DMS53 (cell line): ENCODE measurements at places on chromosomes 4 and X.

DNA sequence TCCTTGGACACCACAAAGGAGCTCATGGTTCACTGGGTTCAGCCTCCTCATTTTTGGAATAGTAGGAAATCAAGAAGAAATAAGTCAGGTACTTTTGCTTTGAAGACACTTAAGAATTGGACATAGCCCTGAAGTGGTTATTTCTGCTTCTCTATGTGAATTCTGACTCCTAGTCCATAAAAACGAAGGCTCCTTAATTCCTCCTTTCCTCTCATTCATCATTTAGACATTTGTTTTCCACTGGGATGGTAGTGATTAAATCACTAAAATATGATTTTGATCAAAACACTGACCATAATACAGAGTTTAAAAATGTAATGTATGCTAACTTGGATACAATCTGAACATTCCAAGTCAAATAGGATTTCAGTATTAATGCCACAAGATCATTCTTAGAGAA, 34.7 kb upstream of the CYP2U1 start:
- no peak for DNase-seq

DNA sequence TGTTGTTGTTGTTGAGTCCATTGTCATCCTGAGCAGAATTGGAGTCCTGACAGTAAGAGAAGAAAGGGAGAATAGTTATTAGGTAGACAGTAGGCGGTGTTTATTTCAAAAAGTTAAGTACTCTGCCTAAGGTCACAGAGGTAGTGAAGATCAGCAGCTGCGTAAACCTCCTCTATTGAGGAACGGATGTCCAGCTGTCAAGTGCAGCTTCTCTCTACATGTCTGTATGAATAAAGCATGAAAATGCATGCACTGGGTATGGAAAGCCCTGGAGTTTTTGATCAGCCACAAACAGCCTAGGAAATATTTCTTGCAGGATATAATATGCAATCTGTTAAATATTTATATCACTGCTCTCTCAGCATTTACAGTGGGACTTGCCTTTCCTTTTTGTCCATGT, 109.4 kb upstream of the CBLL2 start:
- peak; percentile 71 for DNase-seq

GRCh38 chr4:46390355-46391058, 579 bp upstream of the GABRA2 start:
- DNase-seq, result peak; percentile 82

DNA sequence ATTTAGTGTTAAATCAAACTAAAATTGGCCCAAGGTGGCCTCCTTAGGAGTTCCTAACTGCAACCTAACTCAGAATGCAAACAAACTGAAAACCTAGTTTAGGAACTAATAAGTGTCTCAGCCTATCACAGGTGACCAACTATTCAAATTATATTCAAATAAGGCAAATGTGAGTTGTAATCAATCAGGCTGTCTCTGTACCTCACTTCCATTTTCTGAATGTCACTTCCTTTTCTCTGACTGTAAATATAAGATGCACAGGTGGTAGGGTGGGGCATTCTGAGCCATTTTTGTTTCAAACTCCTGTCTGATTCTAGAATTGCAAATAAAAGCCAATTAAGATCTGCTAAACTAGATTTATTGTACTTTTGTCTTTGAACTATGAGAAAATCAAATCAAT, 401.5 kb downstream of the PPP3CA start:
- DNase-seq, result no peak

- DNase-seq, result no peak
Observed at GRCh38 chr4:152708796-152709195, 29.0 kb upstream of the TMEM154 start.

DNA sequence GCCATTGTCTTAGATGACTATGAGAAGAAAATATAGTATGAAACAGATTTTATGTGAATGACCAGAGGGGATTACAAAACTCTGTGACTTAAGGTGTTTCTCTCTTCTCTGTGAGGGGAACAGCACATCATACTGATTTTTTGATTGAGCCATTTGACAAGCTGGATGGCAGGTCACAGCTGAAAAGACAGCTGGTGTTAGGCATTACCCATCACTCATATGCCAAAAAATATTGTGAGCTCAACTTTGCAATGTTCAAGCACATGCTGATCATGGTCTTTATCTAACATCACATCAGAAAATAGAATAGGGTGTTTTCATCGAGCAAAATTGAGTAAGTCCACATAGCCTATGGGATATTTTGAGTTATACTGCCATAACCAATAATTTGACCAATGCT, 86.7 kb upstream of the TECRL start:
- DNase-seq, result no peak

GRCh38 chr4:33060674-33061542, 2340.7 kb downstream of the PCDH7 start:
- DNase-seq, result peak; percentile 85

DNA sequence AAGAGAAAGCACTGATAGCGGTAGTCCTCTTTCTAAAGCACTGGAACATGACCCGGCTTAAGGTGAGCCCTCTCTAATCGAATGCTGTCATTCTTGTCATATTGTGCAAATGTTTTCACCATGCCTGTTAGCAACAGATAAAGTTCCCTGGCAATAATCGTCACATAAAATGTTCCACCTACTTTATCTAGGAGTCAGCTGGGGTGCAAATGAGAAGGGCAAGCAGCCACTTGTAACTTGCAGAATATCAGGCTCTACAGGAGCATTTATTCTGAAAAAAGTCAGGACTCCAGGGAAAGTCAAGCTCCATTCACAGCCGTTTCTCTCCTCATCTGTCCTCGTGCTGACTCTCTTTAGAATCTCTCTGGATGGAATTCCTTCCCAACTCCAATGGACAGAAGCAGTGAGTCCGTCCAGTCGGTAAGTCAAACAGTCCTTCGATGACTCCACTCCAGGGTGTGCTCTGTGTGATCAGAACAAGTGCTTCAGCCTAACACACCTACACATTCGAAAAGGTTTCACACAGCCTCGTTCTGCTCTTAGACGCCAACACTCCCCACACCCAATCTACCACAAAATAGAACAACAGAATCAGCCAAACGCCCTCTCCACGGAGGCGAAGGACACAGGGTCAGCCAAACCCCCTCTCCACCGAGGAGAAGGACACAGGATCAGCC, 101.7 kb upstream of the FRG1 start:
- no peak for DNase-seq

DNA sequence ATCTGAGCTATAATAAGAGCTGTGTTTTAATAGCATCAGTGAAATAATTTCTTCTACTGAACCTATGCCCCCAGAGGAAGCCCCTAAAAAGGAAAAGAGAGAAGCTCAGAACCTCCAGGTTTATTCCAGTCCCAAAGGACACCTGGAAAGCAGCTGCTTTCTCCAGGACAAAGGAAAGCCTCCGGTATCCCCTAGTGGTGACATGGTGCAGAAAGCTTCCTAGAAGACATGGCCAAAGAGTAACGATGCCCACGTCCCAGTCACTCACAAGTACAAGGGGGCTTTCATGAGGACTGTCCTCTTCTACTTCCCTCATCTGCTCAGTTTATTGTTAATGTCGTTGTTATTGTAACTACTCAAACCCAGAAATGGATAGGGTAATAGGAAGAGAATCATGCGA, 343.9 kb downstream of the UNC5C start:
- peak; percentile 57 for DNase-seq

GRCh38 chr4:168900080-168900479, 110.0 kb downstream of the CBR4 start:
- DNase-seq, result no peak

- no peak for DNase-seq
Observed at GRCh38 chr4:108047199-108047598, 57.5 kb downstream of the HADH start.

- DNase-seq, result no peak
Observed at GRCh38 chr4:144223149-144223548, 82.6 kb upstream of the GYPA start.

GRCh38 chr4:6297266-6297815, 27.7 kb downstream of the WFS1 start:
- DNase-seq, result no peak

- DNase-seq, result no peak
Observed at GRCh38 chr4:169379688-169380087, 108.9 kb upstream of the SH3RF1 start.

- no peak for DNase-seq
Observed at GRCh38 chr4:16608123-16608522, 290.3 kb downstream of the LDB2 start.

- peak; percentile 10 for DNase-seq
Observed at GRCh38 chr4:177546745-177547144, 104.5 kb upstream of the AGA start.

GRCh38 chr4:168174308-168174707, 82.0 kb downstream of the ANXA10 start:
- no peak for DNase-seq

DNA sequence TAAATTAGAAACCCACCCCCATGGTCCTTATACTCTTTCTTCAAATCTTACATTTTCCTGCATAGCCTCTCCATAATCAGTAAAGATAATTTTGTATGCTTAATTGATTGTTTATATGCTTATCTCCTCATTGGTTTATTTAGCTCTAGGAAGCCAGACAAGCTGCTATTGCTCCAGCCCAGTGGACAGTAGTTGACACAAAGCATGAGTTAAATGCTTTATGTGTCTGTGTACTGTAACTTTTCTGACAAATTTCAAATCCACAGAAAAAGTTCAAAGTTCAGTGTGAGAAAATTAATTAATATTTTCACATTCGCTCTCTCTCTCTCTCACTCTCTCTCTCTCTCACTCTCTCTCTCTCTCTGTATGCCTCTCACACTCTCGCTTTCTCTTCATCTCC, 181.7 kb downstream of the GABRB1 start:
- DNase-seq, result no peak

DNA sequence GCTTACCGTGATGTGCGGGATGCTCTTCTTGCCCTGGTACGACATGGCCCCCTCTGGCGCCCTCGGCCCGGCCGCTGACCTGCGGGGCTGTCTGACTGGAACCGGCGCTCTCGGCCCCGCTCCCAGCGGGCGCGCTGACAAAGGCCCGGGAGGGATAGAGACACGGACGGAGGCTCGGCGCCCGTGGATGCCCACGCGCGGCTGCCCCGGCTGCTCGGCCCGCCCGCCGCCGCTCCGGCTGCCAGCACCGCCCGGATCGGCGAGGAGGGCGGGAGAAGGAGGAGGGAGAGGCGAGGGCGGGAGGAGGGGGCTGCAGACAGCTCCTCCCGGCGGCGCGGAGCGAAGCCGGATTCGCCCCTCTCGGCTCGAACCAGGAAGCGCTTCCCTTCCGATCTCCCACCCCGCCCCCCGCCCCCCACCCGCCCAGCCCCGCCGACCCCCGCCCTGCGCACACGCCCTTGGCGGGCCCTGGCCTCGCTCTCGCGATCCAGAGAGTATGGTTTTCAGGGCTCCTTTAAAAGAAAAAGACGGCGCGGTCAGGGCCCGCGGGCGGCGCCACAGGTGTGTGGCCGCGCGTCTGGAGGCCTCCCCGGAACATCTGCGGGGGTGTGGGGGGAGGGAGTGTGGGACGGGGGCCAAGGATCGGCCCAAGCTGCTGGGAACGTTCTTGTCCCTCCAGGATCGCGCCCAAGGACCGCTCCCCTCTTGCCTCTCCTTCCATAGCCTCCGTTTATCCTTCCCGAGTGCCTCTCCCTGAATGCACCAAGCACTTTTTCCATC, 4.5 kb downstream of the CRMP1 start:
- DNase-seq, result peak; percentile 88

- DNase-seq, result no peak
Observed at GRCh38 chr4:26039639-26040359, 125.8 kb downstream of the SMIM20 start.

DNA sequence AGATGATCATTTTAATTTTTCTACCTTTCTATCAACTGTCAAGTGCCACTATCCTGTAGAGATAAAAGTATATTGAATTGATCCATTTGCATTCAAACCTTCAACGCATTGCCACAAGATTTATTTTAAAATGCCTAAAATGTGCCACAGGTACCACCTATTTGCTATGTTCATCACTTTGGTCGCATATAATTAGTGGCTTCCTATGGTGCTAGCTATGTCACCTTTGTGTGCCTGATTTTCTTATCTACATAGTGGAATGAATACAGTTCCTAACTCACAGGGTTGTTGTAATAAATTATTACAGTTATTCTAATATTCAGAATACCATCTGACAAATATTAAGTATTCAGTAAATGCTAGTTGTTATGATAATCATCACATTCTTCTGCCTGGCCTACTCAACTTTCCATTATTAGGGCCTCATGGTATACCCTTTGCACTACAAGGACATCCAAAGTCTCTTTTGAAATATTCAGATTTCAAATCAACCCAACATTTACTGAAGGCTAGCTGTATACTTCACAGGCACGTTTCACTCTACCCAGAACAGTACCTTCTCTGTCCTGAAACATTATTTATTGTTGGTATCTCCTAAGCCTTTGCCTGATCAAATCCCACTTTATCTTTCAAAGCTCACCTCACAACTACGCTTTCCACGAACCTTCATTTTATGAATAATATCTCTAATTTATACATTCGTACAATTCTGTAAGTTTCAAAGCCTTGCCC, 62.4 kb downstream of the ANXA10 start:
- DNase-seq, result no peak

DNA sequence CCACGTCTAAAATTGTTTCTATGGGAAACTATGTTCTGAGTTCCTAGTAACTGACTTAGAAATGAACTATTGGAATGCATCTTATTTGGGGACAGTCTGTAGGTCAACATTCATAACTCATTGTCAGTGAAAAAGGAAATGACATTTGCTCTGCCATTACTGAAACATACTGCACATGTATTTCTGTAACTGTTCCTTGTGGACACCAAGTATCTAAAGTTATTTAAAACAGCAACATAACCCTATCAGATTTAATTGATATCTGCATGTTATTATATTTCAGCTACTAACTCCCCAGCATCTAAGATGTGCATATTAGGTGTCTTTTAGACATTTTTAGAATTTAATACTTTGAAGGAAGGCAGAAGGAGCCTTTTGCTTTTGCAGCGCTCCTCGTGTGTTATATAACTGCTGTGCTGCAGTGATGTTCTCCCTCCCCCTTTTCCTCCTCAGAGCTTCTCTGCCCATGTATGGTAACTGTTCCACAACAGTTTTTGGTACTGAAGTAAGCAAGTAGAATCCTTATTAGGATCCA, 37.2 kb upstream of the TMEM131L start:
- DNase-seq, result no peak

DNA sequence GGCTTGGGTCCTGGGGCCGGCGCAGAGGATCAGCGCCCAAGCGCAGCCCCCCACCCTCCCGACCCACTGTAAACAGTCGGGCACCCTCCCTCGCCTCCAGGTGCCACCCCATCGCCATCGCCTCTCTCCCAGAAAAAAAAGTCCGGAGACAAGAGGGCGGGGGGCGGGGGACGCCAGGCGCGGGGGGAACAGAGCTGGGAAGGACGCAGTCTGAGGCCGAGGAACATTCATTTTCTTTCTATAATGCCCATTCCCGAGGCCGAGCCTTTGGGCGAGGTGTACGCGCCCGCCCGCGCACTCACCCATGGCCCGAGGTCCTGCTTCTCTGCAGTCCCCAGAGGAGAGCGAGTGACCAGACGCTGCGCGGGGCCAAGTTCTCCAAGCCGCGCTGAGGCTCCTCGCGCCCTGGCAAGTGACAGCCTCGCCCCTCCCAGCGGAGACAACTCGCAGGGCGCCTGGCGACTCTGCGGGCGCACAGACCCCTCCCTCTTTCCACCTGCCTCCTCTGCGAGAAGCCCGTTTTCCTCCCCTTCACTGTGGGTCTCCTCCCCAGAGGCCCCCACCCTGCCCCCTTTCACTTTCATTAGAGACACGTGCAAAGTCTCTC, 63.5 kb upstream of the WDR17 start:
- peak; percentile 59 for DNase-seq

GRCh38 chr4:151799417-151800012, 38.7 kb upstream of the GATB start:
- no peak for DNase-seq
